ENCODE measurements at places on chromosomes 3 and 15.
A peak's percentile ranks its signal among the peaks of the same experiment; 100 is the strongest.

GRCh38 chr3:72044231-72044855 is 259.4 kb upstream of the PROK2 start:
- DNase-seq: no peak

- no peak for DNase-seq
Measured at GRCh38 chr3:170383567-170383966, 26.1 kb downstream of the SKIL start.

- DNase-seq: no peak
Measured at GRCh38 chr3:72407766-72408165, 440.5 kb downstream of the SHQ1 start.

DNA sequence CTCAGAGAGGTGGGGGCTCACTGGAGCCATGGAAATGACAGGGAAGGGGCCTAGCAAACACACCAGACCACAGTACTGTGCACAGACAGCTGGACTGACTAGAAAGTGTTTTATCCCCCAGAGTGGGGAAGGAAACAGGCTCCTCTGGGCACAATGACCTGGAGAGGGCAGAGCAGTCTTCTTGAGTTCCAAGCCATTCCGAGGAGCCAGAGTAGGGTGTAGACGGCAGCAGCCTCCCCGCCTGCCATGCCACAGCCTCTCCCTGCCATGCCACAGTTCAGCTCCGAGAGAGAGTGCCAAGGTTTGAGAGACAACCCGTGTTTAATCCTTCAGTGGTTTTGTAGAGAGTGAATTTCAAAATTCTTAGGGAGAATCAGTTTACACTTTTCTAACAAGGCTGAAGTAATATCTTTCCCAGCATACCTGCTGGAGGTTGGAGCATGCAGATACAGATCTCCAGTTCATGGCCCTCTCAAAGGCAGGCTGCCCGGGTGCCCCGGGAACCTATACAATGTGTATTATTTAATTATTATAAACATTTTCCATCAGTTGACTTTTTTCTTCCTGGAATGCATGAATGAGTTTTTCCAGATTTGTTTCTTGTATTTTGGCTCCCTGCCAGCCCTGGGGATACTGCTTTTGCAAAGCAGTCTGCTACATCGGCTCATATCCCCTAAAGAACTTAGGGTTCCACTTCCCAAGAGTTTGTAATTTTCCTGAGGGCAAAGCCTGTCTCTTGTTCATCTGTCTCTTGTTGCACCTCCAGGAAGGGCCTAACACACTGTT is 3.2 kb downstream of the PODXL2 start:
- no peak for DNase-seq

GRCh38 chr3:50551054-50551659 is 16.4 kb downstream of the C3orf18 start:
- no peak for DNase-seq

DNA sequence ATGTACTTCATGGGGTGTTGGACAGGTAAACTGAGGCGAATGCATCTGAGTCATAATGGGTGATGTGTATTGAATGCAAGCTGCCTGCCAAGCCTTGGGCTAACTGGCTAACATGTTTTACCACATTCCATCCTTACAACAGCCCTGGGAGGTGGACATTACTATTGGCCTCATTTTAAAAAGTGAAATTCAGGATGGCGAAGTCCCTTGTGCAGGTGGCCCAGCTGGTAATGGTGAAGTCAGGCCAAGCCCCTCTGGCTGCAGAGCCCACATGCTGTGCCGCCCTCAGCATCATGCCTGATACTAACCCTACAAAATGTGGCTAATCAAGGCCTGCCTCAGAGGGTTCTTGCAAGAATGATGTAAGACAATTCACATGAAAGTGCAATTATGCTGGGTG is 60.0 kb upstream of the CHD2 start:
- DNase-seq: no peak

DNA sequence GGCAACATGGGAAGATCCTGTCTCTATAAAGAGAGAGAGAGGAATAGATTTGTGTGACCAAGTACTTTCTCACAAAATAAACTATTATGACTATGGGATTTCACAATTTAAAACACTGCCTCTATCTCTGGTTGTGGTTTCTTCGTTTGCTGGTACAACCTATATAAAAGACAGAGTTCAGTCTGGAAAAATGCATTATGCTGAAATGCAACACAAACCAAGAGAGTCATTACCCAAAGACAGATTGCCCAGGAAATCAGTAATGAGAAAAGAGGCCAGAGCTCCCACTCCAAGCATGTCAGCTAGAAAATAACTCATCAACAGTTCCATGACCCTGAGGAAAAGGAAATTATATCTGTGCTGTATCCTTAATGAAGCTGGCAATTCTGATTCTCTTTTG is 23.2 kb downstream of the GPR176 start:
- DNase-seq: peak; percentile 15

- no peak for DNase-seq
Measured at GRCh38 chr3:9068051-9068450, 104.8 kb upstream of the RAD18 start.

DNA sequence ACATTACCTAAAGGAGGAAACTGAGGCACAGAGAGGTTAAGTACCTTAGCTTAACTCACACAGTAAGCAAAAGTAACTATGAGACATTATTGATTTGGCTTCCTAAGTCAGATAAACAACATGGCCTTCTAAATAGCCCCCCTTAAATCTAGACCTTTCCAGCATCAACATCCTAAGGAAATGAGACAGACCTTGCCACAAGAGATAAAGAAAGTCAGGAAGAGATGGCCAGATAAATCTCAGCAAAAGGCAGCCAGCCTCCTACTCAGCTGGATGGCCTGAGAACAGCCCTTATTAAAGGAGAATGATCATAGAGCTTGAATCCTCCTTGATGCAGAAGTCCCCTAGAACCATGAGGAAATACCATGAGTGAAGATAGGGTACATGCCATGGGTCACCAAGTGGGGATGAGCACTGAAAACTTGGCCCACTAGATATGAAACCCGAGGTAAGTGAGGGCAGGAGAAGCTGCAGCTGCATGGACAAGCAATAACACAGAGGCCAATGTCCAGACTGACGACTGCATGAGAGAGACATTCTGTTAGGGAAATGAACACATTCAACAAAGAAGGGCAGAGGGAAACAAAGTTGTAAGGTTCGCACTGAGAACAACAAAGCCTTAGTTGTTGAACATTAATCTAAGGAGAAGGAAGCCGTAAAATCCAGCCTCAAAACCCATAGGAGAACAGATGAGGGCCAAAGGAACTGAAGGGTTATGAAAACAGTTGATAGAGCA is 69.6 kb downstream of the ZIC4 start:
- DNase-seq: no peak

DNA sequence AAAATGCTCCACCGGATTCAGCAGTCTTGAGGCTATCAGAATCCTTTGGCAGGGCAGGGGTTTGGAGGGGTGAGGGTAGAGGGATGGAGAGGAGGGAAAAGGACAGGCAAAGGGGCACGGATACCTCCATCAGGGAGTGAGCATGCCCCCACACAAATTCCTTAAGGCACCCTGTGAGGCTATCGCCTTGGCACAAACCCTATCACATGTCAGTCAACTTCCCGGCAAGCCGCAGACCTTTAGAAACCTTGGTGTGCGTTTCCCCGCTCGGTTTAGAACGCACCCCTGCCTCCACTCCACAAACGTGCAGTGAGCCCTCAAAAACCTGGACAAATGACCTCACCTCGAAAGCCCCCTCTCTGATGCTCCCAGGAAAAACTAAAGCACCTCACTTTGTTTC is 422 bp upstream of the SETMAR start:
- DNase-seq: no peak

- DNase-seq: peak; percentile 65
Measured at GRCh38 chr3:46566040-46566641, at the start of gene LRRC2. Gene LRRC2, minus strand, starts transcription at chr3:46566302. Its CDS starts 14,711 bp downstream, at chr3:46551591.

GRCh38 chr3:142941373-142942123 is 21.9 kb downstream of the PAQR9 start:
- DNase-seq: no peak

GRCh38 chr15:64004587-64004986 is 41.7 kb downstream of the DAPK2 start:
- DNase-seq: peak; percentile 46

DNA sequence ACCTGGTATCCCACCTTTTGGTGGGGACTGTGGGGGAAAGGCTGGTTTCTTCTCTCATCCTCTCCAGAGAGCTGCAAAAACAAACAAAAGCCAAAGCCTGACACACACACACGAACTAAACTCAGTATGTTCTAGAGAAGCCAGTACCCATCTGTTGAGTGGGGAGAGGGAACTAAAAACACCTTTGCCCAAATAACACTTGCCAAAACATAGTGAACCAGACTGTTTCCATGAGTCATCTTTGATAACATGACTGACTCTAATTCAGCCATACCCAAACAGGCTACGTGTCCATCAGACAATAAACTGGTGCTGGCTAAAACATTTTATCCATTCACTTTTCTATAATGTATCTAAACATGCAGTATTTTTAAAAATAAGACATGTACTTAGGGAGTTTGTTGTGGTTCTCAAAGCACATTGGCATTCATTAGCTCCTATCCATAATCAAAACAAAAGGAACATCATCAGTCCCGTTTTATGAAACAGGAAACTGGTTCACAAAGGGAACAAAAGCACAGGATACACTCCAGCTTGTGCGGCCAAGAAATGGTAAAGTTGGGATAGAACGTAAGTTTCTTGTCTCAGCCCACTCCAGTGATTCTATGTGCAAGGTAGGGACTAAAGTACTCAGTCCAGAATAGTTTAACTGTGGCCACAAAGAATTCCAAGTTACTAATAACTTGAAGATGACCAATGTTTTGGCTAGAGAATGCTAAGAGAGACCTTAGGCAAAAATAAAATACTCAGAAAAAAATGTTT is 16.1 kb downstream of the LYSMD2 start:
- DNase-seq: no peak

DNA sequence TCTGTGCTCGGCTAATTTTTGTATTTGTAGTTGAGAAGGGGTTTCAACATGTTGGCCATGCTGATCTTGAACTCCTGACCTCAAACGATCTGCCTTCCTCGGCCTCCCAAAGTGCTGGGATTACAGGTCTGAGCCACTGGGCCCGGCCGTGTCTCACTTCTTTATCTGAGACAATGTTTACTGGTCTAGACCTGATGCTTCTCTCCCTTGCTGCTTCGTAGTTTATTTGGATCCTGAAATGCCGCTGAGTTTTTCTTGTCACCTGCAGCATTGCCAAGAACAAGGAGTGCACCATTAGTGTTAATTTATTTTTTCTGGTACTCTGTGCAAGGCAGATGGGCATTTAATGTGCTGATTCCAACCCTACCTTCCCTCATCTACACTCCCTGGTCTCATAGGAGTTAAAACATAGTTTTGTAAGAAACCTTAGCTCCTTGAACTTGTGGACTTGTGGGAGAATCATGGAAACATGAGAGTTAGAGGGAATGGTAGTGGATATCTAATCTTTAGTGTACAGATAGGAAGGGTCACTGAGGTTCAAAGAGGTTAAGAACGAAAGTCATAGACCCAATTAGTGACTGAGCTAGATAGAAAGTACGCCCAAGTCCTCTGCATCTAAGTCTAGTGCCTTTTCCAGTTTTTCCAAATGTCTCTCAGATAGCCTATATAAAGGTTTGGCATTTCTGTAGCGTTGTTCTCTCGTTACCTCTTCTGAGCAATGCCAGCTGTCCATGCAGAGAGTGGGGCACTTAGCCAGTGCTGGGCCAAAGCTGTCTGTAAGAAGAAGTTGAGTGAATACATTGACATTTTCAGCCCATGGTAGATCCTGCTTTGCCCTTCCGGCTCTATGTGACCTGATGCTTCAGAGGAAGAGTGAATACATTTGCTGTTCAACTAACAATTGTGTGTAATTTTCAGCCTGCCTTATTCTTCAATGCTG is 244.1 kb downstream of the LPP start:
- DNase-seq: no peak

DNA sequence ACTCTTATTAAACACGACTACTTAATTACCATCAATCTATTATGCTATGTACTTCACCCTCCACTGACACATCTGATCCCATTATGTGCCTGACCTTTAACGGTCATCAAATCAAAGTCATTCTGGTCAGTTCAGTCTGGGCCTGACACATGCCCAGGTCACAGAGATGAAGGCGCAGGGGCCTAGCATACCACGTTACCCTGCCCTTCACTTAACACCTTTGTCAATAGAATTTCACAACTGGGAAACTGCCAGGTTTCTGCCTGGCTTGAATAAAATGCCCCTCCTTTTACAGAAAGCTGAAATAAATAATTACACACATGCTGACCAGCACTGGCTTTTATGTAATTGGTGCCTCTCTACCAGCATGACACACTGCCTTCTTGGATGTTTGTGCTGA is 39.5 kb downstream of the MECOM start:
- DNase-seq: no peak

DNA sequence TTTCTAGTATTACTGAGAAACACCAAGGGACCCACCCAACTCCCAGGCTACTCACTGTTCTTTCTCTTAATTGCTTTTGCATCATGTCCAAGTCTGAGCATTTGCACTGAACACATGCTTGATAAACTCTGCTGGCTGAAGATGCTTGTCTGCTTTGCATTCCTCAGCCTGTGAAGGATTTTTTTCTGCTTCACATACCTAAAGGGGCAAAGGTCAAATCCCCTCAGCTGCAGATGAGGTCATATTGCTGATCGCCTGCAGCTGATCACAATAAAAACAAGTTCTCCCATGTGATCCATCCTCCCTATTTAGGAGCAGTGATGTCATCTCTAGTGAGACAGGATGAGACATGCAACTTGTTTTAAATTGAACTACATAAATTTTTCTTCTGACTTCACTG is 84.6 kb upstream of the DCBLD2 start:
- peak; percentile 5 for DNase-seq

DNA sequence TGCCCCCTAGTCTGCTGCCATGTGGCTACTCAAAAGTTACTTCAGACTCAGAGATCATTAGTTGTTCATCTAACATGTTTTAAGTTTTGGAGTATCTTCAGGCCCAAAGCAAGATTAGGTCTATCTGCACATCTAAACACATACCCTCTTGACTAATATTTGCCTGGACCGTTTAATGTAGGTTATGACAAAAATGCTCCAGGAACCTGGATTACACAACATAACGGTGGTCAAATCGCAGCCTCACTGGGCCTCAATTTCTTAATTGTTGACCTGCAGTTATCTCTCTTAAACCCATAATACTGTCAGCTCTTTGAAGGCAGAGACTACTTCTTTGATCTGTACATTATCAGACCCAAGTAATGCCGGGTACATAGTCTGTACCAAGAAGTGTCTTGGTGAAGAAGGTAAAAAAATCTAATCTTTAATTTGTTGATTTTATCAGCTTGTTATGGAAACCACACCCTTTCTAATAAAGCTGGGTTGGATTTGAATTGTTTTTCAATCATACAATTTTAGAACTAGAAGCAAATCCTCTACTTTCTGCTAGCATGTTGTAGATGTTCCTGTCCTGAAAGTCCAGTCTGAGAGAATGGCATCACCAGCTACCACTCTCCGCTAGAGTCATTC is 3.6 kb downstream of the SNRK start:
- DNase-seq: peak; percentile 54

DNA sequence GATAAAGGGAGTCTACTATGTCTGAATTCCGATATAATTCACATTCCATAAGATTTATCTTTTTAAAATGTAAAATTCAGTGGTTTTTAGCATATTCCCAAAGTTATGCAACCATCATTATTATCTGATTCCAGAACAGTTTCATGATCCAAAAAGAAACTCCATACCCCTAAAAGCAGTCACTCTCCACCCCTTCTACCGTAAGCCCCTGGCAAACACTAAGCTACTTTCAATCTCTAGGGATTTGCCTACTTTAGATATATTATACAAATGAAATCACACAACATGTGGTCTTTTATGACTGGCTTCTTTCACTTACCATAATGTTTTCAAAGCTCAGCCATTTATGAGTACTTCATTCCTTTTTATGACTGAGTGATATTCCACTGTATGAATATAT is 65.6 kb downstream of the TMEM212 start:
- DNase-seq: no peak
